Urothelium cell line (cell line): ENCODE measurements at places on chromosomes 13 and 19.

GRCh38 chr19:294946-295686, 3.9 kb upstream of the PLPP2 start:
- peak; percentile 43 for DNase-seq

GRCh38 chr13:107715496-107715895, 499.8 kb downstream of the LIG4 start:
- DNase-seq: no peak

- DNase-seq: no peak
Observed at GRCh38 chr19:36265064-36265463, 50.2 kb downstream of the ZNF146 start.

GRCh38 chr13:60679928-60680694, 283.1 kb downstream of the TDRD3 start:
- no peak for DNase-seq

- DNase-seq: peak; percentile 74
Observed at GRCh38 chr19:45508861-45509691, 1.8 kb downstream of the VASP start.

- DNase-seq: peak; percentile 95
Observed at GRCh38 chr19:50003810-50004419, 21.3 kb downstream of the VRK3 start.

DNA sequence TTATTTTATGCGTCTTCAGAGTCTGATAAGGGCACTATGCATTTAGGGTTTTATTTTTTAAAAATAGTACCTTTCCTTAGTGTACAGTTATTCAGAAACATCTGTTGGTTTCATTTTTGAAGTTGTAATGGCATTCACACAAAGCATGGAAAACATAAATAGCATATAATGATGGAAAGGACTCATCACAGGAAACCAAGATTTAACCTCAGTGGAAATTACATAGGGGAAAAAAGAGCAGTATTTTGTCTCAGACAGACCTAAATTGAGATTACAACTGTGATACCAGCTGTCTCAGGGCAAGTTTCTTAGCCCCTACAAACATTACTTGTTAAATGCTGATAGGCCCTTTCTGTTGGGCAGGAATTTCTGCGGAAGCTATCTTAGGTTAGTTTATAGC, 57.2 kb downstream of the NHLRC3 start:
- DNase-seq: no peak

DNA sequence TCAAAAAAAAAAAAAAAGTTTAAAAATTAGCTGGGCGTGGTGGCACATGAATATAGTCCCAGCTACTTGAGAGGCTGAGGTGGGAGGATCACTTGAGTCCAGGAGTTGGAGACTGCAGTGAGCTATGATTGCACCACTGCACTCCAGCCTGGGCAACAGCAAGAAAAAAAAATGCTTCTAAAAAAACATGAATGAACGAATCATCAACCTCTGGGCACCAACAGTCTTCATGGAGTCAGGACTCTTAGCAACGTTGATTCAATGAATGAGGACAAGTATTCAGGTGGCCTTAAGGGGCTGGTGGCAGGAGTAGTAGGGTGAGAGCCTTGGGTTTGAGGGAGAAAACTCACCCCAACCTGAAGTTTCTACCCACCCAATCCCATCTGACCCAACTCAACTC, 20.6 kb upstream of the OLFM2 start:
- no peak for DNase-seq

- no peak for DNase-seq
Observed at GRCh38 chr13:31093145-31093885, 68.4 kb downstream of the HSPH1 start.

GRCh38 chr19:49817964-49818648, at the start of gene MED25:
Gene MED25 (plus strand): TSS chr19:49818289. CDS start chr19:49818342, 53 bp downstream.
- peak; percentile 93 for DNase-seq

DNA sequence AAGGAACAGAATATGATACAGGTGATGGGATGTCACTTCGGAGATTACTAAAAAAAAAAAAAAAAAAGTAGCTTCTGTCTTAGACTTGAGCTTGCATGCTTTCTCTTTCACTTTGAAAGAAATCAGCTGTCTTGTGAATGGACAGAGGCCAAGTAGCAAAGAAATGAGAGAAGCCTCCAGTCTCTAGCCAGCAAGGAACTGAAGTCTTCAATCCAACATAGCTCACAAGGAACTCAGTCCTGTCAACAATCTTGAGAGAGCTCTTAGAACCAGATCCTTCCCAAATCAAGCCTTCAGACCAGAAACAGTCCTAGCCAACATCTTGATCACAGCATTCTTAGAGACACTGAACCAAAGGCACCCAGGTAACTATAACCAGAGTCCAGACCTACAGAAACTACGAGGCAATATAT, 7.7 kb downstream of the N4BP2L2 start:
- no peak for DNase-seq

- DNase-seq: no peak
Observed at GRCh38 chr13:111385183-111385857, 64.9 kb downstream of the TEX29 start.

- no peak for DNase-seq
Observed at GRCh38 chr13:57553932-57554331, 77.6 kb upstream of the PCDH17 start.

- no peak for DNase-seq
Observed at GRCh38 chr19:4279530-4280422, 710 bp downstream of the SHD start.

DNA sequence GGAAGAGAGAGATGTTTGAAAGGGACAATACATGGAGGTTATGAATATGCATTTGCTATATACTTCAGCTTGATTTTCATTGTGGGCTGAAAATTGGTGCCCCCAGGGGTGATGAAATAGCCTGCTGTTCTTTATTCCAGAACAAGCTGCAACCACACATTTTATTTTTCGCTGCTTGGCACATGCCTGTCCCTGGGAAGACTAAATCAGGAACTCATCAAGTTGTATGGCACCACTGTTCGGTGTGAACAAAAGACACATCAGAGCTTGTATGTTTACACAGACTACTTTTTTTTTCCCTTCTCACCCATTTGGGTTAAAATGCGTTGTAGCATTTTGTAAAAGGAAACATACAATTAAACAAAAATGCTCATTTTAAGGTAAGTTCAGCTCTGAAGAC, 230.7 kb downstream of the NALCN start:
- no peak for DNase-seq

GRCh38 chr13:112997188-112998130, 28.4 kb downstream of the MCF2L start:
- no peak for DNase-seq

- peak; percentile 67 for DNase-seq
Observed at GRCh38 chr19:3210347-3211017, 14.0 kb upstream of the CELF5 start.

- no peak for DNase-seq
Observed at GRCh38 chr13:49655906-49656305, 27.6 kb downstream of the ARL11 start.

DNA sequence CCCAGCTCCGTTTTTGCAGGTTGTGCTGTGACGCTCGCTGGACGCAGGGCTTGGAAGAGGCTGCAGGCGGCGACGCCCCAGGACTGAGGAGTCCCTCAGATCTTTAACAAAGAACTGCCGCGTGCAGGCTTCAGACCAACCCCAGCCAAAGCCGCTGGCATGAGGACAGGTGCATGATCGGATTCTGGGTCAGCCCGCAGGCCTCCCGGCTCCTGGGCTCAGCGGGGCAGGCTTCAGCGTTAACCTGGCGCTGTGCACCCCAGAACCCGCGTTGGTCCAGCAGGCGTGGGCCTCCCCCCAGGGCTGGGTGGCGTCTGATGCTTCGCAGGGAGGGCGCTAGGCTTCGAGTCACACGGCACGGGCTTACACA, 920 bp upstream of the TIMM13 start:
- no peak for DNase-seq

DNA sequence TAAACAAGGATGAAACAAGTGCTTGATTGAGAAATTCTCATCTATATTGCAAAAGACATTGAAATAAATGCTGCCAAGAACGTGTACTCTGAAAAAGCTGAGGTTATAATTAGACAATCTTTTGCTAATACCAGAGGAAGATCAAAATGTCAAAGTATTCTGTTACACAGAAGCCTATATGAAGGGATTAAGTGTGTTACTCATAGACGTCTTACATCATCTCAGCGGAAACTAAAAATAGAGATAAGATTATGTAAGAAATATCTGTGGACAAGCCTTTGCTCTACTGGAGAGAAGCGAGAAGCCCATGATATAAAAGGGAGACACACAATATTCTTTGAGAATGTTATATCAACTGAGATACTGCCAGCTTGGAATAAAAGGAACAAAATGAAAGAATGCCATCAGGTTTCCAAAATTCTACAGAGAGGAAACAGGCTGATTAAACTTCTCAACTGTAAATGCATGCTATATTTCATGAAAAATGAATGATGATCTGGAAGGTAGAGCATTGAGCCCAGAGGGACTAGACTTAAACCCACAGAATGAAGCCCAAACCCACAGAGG, 699.0 kb downstream of the GPC5 start:
- DNase-seq: peak; percentile 9

GRCh38 chr13:20519875-20520274, 5.8 kb downstream of the CRYL1 start:
- DNase-seq: no peak

GRCh38 chr13:41307884-41308640, 3.0 kb upstream of the NAA16 start:
- no peak for DNase-seq

DNA sequence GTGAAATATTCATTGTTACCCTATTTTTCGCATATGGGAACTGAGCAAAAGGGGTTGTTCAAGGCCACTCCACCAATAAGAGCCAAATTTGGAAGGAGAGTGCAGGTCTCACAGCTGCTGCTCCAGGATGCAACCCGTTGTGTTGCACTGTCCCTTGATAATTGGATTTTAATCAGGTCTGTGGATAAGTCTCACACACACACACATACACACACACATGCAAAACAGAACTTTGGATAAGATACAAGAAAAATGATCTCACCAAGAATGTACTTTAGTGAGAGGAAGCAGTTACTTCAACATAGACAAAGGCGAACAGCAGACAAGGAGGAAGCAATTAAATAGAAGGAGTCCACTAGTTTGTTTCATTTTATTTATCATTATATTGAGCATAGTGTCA, 127.3 kb upstream of the EDNRB start:
- no peak for DNase-seq

GRCh38 chr13:43303033-43303729, 279.8 kb downstream of the DNAJC15 start:
- DNase-seq: peak; percentile 18
